ENCODE measurements at places on chromosomes 11 and 22.

DNA sequence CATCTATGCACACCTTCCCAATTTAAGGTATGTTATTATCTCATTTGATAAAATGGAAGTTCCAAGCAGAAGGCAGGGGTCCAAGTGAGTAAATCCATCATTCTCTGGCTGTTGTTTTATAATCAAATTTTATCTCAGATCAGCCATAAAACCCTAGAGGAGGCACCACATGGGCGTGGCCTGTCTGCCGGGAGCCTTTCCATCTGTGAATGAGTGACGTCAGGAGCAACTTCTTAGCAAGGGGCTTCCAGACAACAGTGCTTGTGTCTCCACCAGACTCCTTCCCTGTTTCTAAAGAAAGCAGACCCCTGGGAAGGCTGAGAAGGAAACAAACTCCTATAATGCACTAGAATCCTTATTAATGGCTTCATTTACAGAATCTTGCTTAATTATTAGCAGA lies 13.5 kb downstream of the SEZ6L start:
- DNase-seq: no peak

DNA sequence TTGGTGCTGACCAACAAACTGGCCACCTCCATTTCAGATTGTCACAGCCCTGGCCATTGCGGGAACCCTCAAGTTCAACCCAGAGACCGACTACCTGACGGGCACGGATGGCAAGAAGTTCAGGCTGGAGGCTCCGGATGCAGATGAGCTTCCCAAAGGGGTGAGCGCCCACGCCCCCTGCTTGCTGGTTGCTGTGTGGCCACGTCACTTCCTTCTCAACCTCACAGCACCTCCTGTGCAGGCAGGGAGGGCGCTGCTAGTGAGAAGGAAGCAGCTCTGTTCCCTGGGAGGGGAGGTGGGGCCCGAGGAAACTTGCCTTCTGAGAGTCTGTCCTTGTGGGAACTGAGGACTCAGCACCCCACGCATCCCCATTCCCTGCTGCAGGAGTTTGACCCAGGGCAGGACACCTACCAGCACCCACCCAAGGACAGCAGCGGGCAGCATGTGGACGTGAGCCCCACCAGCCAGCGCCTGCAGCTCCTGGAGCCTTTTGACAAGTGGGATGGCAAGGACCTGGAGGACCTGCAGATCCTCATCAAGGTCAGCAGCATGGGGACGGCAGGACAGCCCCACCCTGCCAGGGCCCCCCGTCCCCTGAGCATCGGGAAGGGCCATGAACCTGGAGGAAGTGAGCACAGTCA lies 19.3 kb downstream of the POLR3H start:
- no peak for DNase-seq

GRCh38 chr11:94934846-94935245 lies 38.5 kb downstream of the CWC15 start:
- no peak for DNase-seq

DNA sequence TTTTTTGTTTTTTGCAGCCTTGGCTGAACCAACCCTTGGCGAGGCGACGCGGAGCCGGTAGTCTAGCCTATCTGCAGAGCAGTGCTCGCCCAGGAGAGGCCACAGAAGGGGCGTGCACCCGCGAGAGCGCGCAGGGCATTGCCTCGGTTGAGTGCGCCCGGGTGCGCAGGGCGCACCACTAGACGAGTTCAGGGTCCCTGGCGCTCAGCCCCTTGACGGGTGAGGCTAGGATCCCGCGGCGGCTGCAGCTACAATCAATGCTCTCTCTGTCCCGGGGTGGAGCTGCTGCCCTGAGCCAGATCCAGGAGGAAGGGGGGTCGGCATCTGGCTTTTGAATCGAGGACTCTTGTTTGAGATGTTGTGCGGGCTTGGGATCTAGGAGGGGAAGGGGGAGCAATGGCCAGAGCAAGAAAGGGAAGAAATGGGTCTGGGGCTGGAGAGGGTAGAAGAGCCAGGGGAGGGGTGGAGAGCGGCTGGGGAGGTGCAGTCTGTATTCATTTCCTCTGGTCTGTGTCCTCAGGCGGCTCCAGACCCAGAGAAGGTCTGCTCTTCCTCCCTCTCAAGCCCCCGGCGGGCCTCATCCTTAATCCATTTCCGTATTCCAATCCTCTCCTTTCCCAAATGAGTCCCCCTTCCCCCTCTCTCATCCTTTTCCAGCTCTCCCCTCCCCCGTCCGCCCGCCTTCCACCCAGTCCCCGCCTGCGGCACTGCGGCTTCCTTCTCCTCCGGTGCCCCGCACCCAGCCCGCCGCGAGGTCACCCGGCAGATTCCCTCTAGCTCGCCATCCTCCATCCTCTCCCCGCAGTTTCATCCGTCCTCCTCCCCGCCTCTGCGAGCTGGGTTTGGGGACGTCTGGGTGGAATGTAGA lies 797 bp downstream of the THY1 start:
- DNase-seq: no peak

GRCh38 chr22:20636075-20636812 lies 128.8 kb downstream of the MED15 start:
- no peak for DNase-seq

- DNase-seq: no peak
Observed at GRCh38 chr11:121795174-121795573, 320.8 kb downstream of the BLID start.

DNA sequence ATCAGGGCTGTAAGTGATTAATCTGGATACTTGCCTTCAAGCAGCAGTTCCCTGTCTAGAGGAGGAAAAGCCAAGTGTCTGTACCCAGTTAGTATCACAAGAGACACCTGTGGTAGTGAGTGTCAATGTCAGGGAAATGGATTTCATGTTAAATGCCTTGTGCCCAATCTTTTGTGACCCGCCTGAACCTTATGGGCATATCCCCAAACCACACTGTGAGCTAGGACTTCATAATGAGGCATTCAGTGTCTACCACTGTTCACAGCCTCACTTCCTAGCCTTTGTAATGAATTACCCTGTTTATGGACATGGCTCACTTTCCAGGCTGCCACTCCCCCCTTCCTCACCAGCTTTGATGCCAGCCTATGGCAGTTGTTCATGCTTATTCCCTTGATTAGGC lies 125.1 kb downstream of the TRIM44 start:
- no peak for DNase-seq

GRCh38 chr11:100837311-100837710 lies 150.2 kb downstream of the ARHGAP42 start:
- no peak for DNase-seq

DNA sequence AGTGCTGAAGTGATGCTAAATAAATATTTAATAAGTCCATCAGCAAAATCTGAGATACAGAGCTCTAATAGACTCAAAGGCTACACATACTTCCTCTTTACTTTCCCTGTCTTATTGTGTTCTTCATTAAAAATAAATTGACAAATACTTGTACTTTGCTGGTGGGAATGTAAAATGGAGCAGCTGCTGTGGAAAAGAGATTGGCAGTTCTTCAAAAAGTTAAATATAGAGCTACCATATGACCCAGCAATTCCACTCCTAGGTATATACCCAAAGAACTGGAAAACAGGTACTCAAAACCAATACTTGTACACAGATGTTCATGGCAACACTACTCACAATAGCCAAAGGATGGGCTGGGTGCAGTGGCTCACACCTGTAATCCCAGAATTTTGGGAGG lies 76.0 kb downstream of the RBFOX2 start:
- DNase-seq: no peak

DNA sequence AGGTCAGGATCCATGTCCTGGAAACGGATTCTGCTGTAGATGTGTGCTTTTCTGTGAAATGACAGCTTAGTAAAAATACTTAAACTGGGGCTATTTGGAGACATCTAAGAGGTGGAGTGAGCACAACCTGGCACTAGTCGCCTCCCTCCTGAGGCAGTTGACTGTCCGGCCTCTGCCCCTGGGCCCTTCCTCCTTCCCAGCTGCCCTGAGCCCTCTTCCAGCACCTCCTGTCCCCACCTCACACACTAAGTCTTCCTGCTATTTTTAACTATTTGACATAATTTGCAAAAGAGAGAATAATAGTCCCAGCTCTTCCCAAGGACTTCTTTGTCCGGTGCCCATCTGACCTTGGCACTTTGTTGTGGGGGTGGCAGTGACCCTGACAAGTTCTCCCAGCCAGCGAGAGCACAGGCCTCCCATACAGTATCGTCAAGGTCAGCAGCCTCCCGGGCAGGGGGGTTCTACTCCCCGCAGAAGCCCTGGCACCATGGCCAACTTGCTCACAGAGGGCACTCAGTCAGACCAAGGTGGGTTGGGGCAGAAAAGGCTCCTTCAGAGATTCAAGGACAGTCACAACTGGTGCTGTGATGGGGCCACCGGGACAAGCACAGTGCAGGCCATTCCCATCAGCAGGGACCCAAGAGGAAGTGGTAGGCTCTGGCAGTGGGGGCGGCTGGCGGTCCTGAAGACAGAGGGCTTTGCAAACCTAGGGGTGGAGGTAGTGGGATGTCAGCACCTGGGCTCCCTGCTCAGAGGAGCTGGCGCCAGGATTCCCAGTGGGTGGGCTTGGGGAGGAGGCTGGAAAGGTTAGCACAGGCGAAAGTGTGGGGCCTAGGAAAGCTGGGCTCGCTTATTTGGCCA lies 5.5 kb upstream of the NEAT1 start:
- no peak for DNase-seq
